Putamen (tissue), 1 donor: ENCODE measurements at places on chromosomes 4 and X.

DNA sequence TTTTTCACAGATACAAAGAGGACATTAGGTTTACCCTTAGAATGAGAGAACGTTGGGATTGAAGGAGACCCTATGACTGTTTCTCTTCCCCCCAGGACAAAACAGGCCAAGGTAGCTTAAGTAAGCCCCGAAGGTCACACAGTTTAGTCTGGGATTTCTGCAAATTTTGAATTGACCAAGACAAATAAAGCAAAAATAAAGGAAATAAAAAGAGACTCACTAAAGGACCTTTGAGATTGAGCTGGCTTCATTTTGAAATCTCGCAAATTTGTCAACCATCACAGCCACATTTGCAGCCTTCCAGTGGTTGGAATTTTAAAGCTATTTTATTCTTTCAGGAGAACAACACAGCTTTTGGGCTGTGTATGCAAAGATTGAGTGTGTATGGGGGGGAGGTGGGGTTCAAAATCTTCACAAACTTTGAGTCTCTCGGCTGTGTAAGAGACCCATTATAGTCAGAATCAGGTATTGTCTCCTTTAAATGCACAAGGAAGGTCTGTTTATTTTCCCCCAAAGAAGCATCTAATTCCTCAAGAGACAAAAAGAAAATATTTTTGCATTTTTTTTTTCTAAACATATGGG, 4.2 kb downstream of the TMSB4X start:
- no peak for DNase-seq

DNA sequence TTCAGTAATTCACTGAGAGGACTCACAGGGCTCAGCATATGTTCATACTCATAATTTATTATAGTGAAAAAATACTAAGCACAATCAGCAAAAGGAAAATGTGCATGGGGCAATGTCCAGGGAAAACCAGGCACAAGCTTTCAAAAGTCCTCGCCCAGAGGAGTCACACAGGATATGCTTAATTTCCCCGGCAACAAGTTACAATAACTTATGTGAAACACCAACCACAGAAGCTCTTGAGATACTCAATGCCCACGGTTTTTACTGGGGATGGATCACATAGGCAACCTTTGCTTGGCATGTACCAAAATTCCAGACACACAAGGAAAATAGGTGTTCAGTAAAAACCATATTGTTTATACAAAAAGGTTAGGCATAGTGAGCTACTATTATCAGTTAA, 38.5 kb upstream of the STPG2 start:
- DNase-seq: no peak

DNA sequence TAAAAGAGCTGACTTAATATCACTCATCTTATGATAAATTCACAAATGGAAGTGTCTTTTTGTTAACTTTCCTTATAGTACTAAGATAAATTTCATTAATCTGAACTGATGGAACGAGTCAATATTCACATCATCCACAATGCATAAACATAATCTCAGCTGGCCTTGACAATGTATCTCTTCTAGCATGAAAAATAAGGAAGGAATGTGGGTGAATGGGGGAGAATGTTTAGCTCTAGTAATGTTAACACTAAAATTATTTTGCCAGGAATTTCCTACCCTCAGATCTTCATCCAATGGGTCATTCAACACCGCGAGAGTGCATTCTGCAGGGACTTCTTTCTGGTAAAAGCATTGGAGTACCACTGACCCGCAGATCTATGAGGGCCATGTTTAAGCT, 15.8 kb downstream of the TRPC3 start:
- no peak for DNase-seq

DNA sequence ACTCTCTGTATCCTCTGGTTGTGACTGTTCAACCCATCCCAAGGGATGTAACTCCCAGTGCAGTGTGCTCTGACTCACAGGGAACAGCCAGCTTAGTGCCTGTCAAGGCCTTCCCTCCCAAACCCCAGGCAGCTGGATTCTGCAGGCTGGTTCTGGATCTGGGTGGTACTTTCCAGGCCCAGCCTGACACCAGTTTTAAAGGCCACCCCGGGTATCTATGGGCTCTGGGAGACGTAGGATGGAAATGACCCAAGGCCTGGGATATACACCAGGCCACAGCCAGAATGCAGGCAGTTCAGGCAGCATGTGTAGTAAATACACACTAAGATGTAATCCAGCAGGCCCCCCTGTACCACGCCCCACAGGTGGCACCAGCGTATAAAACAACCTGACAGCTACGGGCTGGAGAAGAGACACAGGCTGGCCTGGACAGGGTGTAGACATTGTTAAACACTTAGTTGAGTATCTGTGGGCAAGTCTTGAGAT, 64.2 kb downstream of the SPINK2 start:
- no peak for DNase-seq

DNA sequence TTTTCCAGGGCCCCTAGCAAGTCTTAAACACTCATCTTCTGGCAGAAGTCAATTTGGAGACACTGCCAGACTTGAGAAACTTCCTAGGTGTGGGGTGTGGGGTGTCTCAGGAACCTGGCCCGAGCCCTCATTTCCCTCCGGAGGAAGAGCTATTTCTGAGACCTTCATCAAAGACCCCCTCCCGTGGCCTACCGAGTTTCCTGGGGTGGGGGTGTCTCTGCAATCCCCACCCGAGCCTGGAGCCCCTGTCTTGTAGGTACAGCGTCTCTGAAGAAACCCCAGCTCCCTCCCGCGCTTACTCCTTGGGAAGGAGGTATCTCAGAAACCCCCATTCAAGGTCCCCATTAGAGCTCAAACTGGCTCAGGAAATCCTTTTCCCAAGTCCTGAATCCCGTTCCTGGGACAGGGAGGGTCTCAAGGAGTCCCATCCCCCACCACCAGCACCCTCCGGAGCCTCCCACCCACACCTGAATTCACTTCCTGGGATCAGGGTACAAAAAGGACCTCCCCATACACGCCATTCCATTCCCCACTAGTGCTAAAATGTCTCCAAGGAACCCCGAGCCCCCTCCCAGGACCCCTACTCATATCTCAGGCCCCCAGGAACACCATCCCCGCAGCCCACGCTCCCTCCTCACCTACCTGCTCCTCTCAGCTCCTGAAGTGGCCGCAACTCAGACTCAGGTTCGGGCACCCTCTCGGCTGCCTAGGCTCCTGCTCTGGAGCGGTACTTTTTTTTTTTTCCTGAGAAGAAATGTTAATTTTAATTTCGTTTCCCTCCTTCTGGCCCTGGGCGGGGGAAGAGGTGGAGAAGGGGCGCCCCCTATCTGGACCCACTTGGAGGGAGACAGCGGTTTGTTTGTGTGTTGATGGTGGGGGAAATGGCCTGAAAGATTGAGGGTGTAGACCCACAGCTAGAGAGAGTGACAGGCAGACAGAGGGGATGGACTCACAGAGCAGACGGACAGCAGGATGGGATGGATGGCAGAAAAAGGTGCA, 1.1 kb downstream of the SLC38A5 start:
- DNase-seq: no peak

DNA sequence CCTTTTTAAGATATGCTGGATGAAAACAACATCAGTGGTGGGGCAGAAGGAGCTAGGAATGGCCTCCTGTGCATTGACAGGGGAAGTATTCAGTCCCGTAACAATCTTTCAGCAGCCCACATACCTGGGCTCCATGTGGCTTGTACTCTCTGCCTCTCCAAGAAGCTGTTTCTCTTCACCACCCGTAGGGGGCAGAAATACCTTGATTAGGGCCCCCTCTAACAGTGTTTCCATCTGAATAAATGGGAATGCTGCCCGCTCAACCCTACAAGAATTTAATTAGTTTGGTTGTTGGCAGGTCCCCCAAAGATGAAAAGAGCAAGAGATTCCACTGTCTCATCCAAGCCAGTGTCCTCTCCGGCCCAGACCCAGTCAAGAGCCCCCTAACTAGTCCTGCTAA, 155.2 kb downstream of the SMIM20 start:
- no peak for DNase-seq

- no peak for DNase-seq
These were observed 34.3 kb downstream of the TMEM164 start for GRCh38 chrX:110037178-110037577.

- no peak for DNase-seq
These were observed 35.5 kb downstream of the TBC1D9 start for GRCh38 chr4:140720387-140721304.

DNA sequence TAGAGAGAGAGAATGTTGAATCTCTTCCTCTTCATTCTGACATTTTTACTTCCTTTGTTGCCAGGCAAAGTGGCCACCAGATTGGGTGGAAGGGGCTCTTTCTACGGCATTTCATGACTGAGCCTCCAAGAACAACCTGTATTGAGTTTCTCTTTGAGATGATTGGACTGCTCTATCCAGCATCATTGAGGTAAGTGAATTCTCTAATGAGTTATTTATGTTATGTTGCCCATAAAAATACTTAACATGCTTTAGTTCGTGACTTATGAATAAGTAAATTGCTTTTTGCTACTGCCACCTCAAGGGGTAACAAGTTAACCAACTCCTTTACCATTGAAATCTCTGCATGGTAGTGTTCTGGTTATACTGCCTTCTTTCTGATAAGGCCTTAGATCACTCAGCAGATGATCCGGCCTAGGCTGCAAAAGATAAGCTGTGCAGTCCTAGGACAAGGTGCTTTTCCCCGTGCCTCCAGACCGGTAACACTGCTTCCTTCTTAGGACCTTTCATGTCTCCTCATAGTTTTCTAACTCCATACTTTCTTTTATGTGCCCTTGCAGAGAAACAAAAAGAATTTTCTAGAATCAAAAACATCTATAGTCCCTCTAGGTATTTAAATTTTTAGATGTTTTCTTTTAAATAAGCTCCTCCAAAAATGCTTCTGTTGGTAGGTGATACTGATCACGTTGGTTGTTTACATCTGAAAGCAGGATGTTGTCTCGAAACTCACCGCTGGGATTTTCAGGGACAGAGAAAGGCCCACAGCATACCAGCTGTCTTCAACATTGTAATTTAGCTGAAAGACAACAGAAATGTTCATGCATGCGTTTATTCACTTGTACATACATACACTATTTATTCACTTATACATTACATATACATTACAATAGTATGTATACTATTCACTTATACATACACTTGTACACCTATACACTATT, 157.1 kb upstream of the RBPJ start:
- DNase-seq: no peak

GRCh38 chr4:1072830-1073446, 40.4 kb downstream of the RNF212 start:
- peak; percentile 45 for DNase-seq

GRCh38 chrX:16897445-16897844, 27.3 kb upstream of the RBBP7 start:
- DNase-seq: no peak

GRCh38 chr4:94641702-94642560, 115.8 kb upstream of the BMPR1B start:
- no peak for DNase-seq

- DNase-seq: no peak
These were observed 427 bp downstream of the LAMTOR3 start for GRCh38 chr4:99893839-99894160.
